AG09309 (cell line): ENCODE measurements at places on chromosomes 12 and 14.
A peak's percentile ranks its signal among the peaks of the same experiment; 100 is the strongest.

DNA sequence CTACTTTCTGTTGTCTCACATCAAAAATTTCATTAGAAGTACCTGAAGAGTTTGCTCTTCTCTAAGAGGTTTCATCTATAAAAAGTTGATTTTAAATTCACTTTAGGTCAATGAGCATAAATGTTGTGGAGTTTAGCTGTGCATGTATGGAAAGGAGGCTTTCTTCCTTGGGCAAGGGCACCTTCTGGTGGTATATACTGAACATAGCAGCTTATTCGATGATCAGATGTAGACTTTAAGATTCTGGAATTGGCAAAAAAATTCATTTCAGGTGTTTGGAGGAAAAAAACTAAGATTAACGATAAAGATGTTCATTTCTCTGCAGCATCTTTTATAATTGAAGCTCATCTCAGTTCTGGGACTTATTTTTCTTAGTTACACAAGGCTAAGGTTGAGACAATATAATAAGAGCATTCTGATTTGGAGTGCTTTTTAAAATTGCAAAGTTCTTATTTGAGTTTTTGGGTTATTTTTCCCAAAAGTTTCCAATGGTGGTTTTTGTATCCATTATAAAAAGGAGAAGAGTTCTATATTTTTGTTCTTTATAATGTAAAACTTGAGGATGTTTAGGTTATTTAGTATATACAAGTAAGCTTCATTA is 46.8 kb downstream of the TMEM117 start:
- peak; percentile 35 for DNase-seq

GRCh38 chr12:29334937-29335336 is 46.0 kb downstream of the ERGIC2 start:
- no peak for DNase-seq

GRCh38 chr12:122141911-122142725 is 31.9 kb downstream of the IL31 start:
- no peak for DNase-seq

GRCh38 chr12:47249719-47250357 is 170.1 kb upstream of the AMIGO2 start:
- DNase-seq, result no peak

GRCh38 chr12:116675339-116676107 is 62.3 kb downstream of the SPRING1 start:
- DNase-seq, result no peak

DNA sequence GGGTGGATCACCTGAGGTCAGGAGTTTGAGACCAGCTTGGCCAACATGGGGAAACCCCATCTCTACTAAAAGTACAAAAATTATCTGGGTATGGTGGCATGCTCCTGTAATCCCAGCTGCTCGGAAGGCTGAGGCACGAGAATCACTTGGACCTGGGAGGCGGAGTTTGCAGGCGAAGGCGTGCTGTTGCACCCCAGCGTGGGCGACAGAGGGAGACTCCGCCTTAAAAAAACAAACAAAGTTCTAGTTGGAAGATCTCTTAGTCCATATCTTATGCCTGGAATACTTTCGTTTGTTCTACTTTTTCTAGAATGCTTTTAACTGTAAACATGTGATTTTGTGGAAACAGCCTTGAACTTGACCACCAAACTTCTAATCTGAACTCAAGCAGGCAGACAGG is 38.7 kb downstream of the PPHLN1 start:
- DNase-seq, result no peak

- DNase-seq, result no peak
Observed at GRCh38 chr12:4267704-4268328, 5.7 kb upstream of the CCND2 start.

DNA sequence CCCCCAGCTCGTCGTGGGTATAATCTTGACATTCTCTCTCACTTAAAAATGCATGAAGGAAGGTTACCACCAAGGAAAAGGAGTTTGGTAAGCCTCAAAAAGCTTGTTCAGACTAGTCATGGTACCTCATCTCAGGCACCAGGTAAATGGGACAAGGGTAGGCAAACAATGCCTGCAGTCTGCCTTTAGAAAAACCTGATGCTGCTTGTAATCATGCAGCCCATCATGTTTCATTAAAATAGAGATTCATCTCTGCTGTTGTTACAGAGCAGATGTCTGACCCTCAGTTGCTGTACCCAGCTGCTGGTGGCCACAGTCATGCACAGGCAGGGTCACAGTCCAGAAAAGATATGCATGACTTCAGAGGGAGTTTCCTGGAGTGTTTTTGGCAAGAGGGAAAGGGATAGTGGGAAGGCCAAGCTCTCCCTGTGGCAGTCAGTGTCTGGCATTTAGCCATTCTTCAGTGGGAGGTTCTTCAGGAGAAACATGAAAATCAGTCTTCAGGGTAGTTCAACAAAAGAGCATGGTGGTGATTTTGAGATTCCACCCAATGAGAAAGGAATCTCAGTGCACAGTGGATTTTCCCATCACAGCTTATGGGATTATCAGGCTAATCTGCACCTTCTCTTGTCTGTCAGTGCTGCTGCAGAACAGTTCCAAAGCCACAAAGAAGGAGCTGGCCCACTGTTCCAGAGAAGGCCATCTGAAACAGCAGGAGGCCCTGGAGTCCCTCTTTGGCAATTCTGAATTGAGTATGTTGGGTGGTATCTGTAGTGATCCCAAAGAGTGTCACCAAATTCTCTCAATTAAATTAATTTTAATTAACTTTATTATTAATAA is 202.7 kb upstream of the FRMD6 start:
- DNase-seq, result peak; percentile 55

DNA sequence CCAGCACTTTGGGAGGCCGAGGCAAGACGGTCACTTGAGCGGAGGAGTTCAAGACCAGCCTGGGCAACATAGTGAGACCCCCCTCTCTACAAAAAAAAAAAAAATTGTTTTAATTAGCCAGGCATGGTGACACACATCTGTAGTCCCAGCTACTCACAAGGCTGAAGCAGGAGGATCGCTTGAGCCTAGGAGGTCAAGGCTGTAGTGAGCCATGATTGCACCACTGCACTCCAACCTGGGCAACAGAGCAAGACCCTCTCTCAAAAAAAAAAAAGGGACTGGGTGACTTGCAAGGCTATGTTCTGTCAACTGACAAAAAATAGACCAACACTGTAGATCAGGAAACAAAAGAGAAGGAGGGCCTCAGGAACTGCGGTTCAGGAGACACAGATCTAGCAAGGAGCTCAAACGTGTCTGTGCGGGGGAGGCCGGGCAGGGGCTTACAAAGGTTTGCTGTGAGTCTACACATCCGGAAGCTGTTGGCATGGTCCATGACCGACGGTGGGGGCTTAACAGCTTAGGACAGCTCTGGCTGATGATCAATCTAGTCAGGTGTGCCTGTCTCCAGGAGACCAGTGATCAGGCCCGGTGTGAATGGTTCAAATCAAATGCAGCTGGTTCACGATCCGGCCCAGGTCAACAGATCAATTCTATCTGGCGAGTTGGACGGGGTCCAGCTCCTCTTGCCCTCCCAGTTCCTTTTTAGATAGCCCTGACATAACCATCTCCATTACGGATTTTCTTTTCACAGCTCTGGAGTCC is 31.7 kb upstream of the INF2 start:
- DNase-seq, result no peak

DNA sequence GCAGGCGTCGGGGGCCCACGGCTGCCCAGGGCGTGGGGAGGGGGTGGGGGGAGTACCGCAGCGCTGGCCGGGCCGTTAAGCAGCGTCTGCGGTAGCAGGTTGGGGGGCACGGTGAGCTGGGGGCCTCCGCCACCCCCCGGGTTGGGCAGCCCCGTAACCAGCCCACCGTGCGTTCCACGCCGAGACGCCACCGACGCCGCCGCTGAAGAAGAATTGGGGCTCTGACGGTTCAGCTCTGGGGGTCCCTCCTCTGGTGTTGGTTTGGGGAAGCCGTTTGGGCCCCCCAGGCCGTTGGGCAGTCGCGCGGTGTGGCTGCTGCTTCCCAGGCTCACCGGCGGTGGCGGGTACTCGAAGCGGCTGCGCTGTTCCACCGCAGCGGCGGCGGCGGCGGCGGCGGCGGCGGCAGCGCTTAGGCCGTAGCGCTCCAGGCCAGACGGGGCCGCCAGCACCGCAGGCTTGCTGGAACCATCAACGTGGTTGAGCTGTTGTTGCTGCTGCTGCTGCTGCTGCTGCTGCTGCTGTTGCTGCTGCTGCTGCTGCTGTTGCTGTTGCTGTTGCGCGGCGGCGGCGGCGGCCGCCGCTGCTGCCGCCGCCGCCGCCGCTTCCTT is 1.5 kb downstream of the IRF2BPL start:
- DNase-seq, result no peak

- DNase-seq, result no peak
Observed at GRCh38 chr12:131918311-131919050, 10.6 kb upstream of the PUS1 start.

DNA sequence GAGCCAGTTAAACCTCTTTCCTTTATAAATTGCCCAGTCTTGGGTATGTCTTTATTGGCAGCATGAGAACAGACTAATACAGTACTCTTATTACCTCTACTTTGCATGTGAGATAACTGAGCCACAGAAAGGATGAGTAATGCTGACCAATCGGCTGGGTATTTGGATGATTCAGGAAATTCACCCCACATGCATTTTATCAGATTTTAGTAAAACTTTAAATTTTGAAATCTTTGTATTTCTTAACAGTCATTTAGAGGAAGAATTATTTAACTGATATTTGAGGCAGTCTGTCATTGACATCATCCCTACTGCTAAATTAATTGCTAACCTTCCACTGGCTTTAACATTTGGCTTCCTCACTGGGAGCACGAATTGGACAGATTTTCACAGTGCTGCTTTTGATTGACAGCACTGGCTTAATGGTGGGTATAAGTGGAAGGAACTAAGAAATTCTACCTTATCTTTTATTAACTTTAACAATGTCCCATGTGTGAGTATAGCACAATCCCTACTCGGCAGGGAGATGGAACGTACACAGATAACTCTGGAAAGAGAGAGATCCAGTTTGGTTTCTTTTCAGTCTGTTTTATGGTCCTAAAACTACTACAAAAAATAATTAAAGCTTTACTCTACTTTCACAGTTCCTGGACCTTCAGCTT is 261.0 kb downstream of the DACT1 start:
- peak; percentile 94 for DNase-seq

DNA sequence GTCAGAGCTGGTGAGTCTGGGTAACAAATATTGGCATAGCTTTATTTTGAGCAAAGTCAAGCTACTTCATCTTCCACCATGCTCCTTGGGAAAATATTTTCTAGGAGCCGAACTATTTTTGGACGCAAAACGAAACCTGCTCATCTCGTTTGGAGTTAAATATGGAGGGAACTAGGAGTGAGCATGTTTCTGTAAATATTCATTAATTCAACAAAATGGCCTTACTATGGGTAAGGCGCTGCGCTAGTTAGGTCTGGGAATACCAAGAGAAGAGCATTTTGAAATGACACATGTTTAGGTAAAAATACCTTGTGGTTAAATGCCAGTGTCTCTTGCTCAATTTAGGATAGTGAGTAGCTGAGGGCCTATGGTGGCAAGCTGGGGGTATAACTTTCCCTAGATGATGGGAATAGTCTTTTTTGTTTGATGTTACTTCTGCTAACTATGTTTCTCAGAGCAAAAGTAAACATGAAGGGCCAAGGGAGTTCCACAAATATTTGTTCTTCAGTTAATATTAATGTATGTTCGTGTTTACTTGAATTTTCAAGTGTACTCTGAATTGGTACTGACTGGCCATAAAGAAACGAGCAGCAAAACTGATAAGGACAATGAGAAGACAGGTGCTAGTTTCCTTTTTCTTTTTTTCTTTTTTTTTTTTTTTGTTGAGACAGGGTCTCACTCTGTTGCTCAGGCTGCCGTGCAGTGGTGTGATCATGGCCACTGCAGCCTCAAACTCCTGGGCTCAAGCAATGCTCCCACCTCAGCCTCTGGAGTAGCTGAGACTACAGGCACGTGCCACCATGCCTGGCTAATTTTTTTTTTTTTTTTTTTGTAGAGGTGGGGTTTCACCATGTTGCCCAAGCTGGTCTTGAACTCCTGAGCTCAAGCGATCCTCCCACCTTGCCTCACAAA is 77.7 kb downstream of the MAP1LC3B2 start:
- DNase-seq, result no peak

DNA sequence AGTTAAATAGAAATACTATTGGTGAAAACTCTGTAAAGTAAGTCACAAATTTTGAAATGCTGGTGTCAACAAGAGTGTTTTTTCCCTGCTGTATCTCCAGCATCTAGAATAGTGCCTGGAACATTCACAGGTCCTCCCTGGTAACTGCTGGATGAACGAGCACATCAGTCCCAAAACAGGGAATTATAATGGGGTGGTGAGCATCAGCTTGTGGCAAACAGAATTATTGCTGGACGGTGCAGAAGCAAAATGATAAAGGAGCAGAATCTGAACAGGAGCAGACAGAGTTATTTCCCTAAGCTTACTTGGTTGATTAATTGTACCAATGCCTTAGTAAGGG is 129.9 kb downstream of the GRIP1 start:
- no peak for DNase-seq

DNA sequence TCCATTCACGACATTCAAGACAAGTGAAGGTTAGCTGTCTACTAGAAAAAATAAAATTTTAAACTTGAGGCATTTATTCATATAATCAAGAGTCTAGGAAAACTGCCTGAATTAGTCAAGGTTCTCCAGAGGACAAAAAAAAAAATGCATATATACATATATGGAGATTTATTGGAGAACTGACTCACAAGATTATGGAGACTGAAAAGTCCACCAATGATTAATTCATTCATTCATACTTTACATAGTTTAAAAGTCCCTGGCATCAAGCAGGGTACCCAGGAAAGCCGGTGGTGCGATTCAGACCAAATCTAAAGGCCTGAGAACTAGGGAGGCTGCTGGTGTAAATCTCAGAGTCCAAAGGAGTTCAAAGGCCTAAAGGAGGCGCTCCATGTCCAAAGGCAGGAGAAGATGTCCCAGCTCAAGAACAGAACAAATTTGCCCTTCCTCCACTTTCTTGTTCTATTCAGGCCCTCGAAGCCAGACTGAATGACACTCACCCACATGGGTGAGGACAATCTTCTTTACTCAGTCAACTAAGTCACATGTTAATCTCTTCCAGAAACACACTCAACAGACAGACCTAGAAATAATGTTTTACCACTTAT is 64.3 kb downstream of the ANKS1B start:
- DNase-seq, result no peak
